ENCODE measurements at places on chromosomes 5 and 9.

DNA sequence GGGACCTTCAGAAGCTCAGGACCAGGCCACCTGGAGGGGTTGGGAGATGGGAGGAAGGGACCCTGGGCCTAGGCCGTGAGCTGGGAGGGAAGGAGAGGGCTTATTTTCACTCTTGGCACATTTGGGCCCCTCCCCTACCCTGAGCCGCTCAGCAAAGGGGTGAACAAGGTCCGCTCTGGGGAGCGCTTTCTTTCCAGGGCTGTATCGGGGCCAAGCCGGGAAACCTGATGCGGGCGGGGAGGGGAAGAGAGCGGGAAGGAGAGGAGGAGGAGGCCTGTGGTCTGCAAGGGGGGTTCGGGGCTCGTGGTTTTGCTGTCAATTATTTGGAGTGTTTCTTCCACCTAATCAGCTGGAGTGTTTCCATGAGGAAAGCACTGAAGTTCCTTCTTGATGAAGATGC lies 62.7 kb upstream of the RXRA start:
- DNase-seq = no peak

- DNase-seq = no peak
These were observed 38.0 kb downstream of the ZNF622 start for GRCh38 chr5:16427587-16427986.

- no peak for DNase-seq
These were observed 14.2 kb downstream of the EEIG1 start for GRCh38 chr9:127966416-127967150.

DNA sequence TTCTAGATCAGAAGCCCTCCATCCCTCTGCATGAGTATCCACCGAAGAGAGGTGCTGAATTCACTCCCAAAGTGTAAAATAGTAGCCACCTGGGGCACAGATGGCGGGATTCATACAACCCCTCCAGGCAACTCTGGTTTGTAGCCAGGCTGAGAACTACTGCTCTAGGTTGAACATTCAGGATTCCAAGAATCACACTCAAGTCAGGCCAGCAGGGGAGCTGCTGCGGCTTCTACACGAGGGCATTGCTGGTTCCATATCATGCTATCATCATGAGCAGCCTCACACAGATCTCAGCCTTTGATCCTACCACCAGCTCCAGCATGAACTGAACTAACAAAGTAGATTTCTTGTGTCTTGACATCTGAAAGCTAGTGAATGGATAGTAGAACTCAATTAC lies 367.9 kb downstream of the DIRAS2 start:
- no peak for DNase-seq

DNA sequence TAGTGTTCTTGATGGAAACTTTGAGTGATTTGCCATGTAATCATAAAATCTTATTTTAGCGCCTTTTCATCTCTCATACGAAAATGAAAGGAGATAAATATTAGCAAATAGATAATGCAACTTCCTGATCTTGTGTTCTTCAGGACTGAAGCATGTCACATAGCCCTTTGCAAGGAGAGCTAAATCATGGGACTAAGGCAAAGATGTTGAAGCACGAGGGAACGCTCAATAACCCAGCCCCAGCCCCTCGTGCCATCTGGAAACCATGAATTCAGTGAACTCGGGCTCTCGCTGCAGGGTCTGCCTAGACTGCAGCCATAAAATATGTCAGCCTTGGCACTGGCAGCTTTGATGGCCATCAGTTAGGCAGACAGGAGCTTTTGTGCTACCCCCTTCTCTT lies 58.2 kb downstream of the F2RL2 start:
- DNase-seq = no peak

All from AML-193 (cell line).